Posterior cingulate gyrus (tissue), 11 donors: ENCODE measurements at places on chromosomes 16 and 17.
A peak's percentile ranks its signal among the peaks of the same experiment; 100 is the strongest.

DNA sequence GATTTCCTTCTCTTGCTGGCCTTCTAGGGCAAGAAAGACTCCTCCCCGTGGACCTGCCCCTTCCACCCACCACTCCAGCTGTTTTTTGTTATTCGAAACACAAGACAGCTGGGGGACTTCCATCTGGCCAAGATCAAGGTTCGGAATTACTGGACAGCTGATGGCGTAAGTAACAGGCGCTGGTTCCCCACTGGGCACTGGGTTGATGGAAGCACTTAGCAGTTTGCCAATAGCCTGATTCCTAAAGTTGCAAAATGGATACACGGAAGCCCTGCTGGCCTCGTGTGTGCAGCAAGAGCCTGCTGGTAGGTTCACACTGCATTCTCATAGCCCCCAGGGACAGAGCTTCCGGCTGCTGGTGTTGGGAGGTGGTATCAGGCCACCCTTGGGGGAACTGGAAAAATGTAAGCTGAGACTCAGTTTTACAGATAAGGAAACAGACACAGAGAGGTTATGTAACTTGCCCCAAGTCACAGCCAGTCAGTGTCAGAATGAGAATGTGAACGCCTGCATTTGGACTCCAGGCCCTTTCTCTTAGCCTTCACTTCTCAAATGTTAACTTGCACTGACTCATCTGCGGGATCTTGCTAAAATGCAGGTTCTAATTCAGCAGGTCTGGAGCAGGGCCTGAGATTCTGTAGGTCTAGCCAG lies 171.7 kb downstream of the KATNIP start:
- peak; percentile 18 for DNase-seq

GRCh38 chr16:69481901-69482341 lies 57.5 kb downstream of the CYB5B start:
- peak; percentile 78 for DNase-seq

- no peak for DNase-seq
These were observed 160.6 kb downstream of the IRX3 start for GRCh38 chr16:54125751-54126655.

GRCh38 chr17:31738067-31738466 lies 121.0 kb downstream of the COPRS start:
- DNase-seq: no peak

- no peak for DNase-seq
These were observed 36.7 kb upstream of the ABCA5 start for GRCh38 chr17:69363488-69364210.

DNA sequence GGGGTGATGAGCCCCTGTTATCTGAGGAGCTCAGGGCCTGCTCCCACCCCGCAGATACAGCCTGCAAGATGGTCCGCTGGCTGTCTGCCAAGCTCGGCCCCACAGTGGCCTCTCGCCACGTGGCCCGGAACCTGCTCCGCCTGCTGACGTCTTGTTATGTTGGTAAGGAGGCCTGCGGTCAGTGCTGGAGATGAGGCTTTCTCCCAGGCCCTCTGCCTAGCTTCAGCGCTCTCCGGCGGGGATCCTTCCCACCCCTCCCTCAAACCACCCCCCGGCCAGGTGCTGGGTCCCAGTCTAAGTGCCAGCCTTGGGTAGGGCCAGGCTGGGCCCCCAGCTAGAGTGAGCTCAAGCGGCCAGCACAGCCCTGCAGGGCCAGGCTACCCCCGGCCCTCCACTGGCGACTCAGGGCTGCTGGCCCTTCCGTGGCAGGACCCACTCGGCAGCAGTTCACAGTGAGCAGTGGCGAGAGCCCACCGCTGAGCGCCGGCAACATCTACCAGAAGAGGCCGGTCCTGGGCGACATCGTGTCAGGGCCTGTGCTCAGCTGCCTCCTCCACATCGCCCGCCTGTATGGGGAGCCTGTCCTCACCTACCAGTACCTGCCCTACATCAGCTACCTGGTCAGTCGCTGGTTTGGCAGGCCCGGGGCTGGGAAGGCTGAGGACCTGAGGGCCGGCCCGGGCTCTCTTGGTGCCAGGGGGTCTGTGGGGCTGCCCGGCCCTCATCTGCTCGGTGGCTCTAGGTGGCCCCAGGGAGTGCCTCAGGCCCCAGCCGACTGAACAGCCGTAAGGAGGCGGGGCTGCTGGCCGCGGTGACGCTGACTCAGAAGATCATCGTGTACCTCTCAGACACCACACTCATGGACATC lies 6.1 kb downstream of the WDR81 start:
- DNase-seq: no peak

GRCh38 chr16:47043200-47043599 lies 69.7 kb upstream of the DNAJA2 start:
- DNase-seq: no peak
